Activated CD4-positive, CD25-positive, alpha-beta regulatory T cell (primary cell): ENCODE measurements at places on chromosomes 7 and 10.

DNA sequence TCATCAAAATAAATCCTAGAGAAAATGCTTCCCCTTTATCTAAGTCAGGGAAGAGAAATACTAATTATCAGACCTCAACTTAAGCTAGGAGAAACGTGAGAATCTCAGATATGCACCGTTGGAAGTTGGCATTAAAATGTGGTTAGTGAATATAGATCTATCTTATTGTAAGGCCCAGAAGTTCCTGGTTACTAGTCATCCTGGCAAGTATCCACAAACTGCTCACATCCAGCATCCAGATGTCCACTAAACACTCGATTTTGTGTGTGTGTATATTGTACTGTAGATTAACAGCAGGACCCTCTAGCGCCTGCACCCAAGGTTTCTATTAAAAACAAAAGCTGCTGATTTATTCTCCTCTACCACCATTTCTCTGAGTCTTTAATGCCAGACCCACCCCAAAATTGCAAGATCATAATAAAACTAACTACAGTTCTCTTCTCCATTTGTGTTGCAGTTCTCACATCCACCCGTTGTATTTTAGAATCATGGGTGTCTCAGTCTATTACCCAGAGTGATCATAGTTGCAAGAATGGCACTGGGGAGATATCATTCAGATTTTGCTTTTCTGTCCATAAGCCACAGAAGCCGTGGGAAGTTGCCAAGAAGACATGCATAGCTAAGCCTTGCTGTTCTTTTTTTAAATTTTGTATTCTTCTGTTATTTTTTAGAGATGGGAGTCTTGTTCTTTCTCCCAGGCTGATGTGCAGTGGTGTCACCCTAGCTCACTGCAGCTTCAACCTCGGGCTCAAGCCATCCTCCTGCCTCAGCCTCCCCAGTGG lies 165.4 kb downstream of the KIAA1217 start:
- no peak for DNase-seq

DNA sequence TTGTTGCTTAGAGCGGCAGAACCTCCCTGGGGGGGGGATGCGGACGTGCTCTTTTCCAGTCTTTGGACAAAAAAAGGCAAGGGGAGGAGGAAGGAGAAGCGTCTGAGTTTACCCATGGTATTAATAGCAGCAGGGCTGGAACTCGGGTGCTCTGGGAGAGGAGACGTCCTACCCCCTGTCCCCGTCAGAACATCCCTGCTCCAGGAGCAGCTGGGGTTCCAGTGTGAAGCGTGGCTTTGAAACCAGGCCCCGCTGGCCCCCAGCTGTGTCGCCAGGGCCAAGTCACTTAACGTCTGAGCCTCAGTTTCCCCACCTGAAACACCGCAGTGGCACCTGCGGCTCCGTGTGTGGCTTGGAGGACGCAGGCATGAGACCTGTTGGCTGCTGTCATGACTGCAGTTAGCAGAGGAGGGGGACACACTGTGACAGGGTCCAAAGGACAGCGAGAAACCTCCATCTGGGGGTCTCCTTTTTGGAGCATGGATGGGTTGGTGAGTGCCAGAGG lies 1.4 kb downstream of the AMZ1 start:
- no peak for DNase-seq

DNA sequence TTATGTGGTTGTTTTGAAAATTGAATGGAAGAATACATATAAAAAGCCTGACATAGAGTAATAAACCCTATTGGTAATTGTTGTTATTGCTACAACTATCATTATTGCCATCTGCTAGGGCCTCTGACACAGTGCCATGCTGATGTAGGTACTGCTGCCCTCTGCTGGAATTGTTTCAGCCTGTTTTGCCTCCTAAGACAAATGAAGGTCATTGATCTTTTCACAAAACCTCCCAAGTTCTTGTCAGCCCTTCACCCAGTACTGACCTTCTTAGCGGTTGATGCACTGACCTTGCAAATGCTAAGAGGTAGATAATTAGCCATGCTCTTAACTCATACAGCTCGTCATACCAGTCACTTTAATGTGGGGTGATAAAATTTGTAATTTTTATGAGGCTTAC lies 975.2 kb downstream of the SORCS1 start:
- DNase-seq = no peak

DNA sequence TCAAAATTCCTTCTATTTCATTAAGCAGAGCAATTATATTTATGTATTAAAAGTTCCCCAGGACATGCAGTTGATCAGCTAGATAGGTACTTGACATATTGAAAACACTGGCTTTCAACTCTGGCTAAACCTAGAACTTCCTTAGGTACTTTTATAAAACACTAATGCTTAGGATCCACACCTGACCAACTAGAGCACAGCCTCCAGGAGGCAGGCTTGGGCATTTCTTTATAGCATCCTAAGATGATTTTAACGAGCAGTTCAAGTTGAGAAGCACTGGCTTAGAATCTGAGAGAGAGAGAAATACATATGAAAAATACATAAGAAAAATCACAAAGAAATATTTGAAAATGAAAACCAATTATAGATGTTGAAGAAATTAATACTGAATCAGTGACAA lies 20.8 kb downstream of the SLC26A5 start:
- DNase-seq = no peak

- no peak for DNase-seq
Measured at GRCh38 chr7:138491612-138492386, 31.7 kb downstream of the TRIM24 start.

DNA sequence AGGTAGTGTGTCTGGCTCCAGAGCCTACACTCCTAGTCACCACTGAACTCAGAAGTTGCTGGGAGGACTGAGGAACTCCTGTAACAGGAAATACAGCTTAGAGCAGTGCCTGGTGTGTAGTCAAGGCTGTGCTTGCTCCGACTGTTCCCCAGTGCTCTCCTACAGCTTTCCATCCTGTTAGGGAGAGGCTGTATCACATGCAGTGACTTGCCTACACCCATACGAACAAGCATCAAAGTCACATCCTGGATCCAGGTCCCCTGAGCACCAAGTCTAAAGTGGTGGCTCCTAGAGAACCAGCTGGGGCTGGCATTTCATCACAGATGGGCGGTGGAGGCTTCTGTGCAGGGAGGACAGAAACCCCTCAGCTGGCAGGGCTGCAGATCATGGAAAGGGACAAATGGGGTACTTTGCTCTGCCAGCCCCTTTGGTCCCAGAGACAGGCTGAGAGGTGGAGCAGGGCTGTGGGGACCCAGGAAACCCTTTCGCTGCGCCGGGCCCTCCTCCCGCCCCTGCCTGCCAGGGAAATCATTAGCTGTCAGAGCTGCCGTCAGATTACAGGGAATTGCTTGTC lies 7.7 kb downstream of the ASB10 start:
- no peak for DNase-seq

- peak; percentile 41 for DNase-seq
Measured at GRCh38 chr10:77710759-77711682, 73.4 kb upstream of the KCNMA1 start.

DNA sequence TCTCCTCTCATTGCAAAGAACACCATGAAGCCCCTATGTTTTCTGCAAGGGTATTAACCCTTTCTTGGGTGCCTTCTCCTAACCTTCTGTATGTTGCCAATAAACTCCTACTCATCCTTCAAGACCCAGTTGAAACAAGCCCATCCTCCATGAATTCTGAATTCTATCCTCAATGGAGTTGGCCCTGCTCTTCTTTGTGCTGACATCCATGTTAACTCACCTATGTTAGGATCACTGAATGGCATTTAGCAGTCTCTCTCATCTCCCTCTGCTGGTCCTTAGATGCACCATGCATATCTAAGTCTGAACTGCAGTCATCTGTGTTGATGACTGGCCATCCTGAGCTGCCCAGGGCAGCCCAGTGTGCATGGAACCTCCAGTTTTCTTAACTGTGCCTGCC lies 129.8 kb downstream of the BUB3 start:
- DNase-seq = no peak
